ENCODE measurements at places on chromosomes 5 and 9.

- no peak for DNase-seq
Measured at GRCh38 chr5:115246361-115246991, 16.2 kb downstream of the PGGT1B start.

DNA sequence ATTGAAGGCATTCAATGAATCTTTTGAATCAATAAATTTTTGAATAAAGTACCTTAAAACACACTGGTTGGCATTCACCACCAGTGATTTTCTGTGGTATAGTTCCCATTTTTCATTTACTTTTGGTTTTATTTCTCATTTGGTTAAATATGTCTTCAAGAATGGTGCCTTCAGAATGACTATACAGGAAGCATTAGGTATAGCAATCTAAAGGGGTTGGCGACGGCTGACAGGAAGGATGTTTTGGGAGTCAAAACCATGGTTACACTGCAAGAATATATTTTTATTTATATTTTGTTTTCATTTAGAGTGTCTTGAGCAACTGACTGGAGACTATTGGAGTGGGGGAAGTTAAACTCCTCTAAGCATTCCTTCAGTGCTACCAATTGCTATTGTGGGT lies 235.7 kb downstream of the HTR1A start:
- no peak for DNase-seq

- DNase-seq: no peak
Measured at GRCh38 chr9:87588339-87588738, 90.7 kb downstream of the DAPK1 start.

GRCh38 chr5:122311961-122312590 lies at the start of gene SNCAIP:
Gene SNCAIP (plus strand): TSS chr5:122312237. CDS start chr5:122391135, 78,898 bp downstream.
- DNase-seq: no peak

DNA sequence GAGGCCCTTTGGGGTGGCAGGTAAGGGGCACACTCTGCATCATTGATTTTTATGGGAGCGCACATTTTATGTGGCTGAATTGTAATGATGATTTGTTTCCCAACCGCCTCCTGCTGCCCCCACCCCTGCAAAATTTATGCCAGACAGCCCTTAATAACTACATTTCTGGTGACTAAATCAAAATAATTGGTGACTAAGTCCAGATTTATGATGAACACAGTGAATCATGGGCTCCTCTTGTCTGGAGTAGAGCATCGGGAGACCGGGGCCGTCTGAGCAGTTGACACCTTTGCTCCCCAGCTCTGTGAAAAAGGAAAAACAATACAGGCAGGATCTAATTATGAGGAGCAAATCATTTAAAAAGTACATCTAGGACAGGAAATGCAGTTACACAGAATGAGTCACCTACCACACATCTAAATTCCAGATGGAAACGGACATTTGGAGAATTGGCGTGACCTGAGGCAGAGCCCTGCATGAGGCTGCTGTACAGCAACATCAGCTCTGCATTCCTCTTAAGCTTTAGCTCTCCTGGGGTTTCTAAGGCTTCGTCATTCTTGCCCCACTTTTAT lies 58.9 kb downstream of the DOCK2 start:
- no peak for DNase-seq

DNA sequence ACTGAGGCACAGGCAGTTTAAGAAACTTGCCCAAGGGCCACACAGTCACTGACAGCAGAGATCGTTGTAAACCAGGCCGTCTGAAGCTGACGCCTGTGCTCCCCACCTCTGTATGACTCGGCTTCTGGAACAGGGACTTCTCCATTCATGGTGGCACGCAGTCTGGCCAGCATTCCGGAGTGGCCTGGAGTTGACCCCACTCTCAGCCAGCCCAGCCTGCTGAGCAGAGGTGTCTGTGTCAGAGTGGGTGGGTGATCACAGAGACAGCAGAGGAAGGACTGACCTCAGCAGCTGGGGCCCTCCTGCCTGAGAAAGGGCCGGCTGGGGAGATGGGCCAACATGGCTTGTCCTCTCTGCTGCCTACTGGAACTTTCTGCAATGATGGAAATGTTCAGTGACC lies 12.6 kb downstream of the LRSAM1 start:
- DNase-seq: no peak

DNA sequence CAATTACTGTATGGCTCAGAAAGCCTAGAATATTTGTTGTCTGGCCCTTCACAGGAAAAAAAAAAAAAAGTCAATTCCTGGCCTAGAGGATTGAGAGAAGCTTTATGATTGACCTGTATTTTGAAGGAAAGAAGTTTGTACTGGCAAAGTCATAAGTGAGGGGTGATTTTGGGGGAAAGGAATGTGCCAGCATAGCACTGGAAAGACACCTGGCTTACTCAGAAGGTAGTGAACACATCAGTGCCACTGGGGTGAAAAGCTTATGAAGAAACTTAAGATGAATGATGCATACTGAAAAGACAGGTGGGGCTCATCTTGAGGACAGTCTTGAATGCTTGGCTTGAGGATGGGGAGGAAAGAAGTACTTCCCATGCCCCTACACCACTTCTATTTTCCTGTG lies 127.9 kb upstream of the RASA1 start:
- DNase-seq: no peak

- peak; percentile 27 for DNase-seq
Measured at GRCh38 chr5:63125862-63126261, 547.2 kb downstream of the LRRC70 start.

GRCh38 chr5:179451828-179452196 lies 98.5 kb upstream of the RUFY1 start:
- DNase-seq: no peak

GRCh38 chr9:37920471-37921167 lies 16.7 kb upstream of the SLC25A51 start:
- no peak for DNase-seq

- DNase-seq: peak; percentile 62
Measured at GRCh38 chr5:117455236-117456233, 880.9 kb upstream of the SEMA6A start.

DNA sequence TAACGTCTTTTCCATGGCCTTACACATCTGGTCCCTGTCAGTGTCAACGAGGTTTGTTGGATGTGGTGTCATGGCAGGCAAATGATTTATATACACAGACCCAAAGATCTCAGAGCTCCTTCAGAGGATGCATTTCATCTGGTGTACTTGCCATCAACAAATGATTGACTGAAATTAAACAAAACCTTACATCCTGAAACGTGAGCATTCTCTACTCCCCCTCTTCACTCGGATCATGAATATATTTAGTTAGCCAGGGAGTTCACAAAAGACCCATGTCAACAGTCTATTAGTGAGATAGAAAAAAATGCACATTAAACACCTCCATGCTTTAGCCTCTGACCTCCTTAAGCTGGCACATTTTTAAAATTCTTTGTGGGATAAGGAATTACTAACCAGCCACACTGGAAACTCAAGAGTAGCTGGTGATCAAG lies 215.6 kb downstream of the EFNA5 start:
- no peak for DNase-seq

DNA sequence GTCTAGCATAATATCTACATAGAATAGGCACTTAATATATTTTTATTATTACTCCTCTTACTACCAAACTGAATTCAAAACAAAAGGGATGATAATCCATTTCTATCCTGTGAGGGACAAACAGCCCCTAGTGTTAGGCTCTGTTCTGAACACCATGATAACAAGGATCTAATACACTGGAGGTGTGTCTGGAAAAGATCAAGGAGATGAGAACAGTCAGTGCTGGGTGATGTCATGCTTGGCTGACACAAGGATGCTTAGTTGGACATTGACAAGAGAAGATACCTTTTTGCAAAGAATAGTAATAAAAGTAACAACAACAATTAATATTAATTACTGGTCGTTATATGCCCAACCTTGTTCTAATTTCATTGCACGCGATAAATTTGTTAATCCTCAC lies 458.7 kb downstream of the EBF1 start:
- no peak for DNase-seq

DNA sequence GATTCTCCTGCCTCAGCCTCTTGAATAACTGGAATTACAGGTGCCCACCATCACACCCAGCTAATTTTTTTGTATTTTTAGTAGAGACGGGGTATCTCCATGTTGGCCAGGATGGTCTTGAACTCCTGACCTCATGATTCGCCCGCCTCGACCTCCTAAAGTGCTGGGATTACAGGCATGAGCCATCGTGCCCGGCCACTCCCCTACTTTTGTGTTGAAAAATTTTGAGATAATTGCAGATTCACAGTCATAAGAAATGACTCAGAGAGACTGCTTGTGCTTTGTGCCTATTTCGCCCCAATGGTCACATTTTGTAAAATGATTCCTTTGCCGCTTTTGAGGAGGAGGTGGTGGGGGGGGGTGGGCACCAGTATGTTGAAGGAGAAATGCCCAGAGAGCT lies 48.1 kb upstream of the SH3PXD2B start:
- no peak for DNase-seq

GRCh38 chr9:91489361-91489899 lies 65.8 kb upstream of the NFIL3 start:
- DNase-seq: no peak

DNA sequence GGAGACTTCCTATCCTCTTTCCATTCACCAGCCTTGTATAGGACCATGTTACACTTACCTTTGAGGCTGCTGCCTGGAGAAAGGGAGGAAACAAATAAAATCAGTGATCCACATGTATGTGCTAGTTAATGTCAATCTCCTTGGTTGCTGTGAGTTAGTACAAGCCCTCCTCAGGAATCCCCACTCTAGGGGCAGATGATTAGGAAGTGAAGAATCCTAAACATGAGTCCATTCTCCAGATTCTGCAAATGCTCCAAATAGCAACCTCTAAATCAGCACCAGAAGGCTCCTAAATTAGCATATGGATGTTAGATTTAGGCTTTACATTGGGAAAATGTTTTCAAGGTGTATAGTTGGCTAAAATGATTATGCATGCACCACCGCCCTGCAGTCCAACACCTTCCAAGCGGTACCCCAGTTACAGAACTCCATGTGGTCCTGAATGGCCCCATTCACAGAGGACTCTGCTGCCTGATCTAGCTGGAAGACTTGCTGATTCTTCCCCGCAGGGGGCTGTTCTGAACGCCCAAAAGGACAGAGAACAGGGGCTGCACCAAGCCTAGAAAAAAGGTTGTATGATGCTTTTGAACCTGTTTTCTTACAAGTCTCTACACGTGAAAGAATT lies 123.2 kb downstream of the TLE1 start:
- no peak for DNase-seq

- DNase-seq: no peak
Measured at GRCh38 chr5:122924719-122925395, 79.4 kb downstream of the SNX24 start.

DNA sequence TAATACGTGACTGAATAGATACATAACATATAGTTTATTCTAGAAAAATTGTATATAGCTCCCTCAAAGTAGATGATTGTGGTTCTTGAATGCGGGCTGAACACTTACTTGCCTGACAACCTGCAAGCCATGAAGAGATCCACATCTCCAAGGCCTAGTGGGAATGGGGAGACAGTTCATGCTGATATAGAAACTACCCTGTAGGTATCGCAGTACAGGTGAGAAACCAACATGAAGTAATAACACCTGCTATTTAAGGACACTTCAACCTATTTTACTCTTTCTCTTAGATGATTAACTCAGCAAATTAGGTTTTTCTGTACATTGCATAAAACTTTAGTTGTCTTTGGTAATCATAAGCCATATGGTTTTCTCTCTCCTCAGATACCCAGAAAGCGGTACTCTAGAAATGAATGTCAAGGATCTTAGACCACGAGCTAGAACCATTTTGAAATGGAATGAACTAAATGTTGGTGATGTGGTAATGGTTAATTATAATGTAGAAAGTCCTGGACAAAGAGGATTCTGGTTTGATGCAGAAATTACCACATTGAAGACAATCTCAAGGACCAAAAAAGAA lies 47.3 kb downstream of the UHRF2 start:
- no peak for DNase-seq

GRCh38 chr9:70641631-70642030 lies 227.2 kb upstream of the KLF9 start:
- DNase-seq: no peak

DNA sequence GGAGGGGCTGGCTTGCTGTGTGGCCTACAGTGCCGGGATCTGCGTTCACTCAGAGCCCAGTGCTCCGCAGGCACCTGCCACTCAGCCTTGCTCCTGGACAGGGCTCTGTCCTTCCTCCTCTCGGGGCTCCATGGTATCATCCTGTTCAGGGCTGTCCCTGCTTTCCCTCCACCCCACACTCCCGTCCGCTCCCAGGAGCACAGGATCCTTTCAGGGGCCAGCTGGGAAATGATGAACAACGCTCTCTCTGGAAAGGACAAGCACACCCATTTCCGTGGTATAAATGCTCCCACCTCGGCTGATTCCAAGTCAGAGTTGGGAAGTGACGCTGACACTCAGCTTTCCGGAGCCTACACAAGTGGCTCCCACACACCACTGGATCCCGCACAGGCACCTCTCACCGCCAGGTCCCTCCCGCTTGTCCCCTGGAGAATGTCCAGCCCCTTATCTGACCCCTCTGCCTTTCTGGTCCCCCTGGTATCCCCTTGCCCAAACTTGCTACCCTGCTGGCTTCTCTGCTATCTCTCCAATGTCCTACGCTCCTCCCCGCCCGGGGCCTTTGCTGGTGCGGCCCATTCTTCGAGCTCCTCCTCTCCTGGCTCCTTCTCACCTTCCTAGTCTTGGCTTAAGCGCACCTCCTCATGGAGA lies 21.3 kb downstream of the HMCN2 start:
- no peak for DNase-seq

- no peak for DNase-seq
Measured at GRCh38 chr5:174327896-174328295, 282.4 kb downstream of the NSG2 start.

GRCh38 chr9:131856105-131856504 lies 116.2 kb upstream of the RAPGEF1 start:
- DNase-seq: no peak

DNA sequence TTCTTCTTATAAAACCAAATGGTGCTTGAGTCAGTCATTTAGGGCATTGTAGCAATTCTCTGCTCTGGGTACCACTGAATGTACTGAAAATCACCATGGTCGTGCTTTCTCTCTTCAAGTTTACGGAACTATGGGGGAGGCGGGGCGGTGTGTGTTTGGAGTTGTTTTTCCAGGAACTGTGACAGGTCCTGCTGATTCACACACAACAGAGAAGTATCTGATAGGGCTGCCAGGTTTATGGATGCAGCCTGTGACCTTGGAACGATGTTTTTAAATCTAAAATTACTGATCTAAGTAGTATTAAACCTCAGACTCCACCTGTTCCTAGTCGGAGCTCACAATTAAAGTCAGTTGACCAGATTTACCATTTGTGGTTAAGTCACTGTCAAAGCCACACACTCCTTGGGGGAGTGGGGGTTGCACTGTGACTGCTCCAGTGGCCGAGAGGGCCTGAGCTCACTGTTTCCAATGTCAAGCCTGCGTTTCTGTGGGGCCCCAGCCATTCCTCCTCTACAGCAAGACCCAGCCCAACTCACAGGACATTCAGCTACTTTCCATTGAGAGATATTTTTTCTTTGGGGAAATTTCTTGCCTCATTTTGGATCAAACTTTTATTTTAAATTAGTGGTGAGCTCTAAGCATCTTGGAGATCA lies 44.4 kb downstream of the GADD45G start:
- no peak for DNase-seq

- no peak for DNase-seq
Measured at GRCh38 chr5:149410071-149410470, 31.0 kb upstream of the IL17B start.

DNA sequence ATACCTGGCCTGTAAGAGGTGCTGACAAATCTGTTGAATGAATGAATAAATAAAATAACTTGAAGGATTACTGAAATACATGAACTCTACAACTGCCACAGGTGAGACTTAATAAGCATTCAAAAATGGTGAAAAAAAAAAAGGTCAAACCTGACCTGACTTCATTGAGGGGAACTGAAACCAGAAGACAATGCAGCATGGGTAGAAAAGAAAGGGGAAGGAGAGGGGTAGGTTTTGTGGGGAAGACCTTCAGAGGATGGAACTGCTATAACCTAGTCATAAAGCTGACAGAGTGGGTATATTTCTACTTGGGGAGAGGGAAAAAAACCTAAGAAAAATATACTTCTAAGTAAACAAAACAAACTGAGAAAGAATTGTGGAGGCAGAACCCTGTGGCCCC lies 56.6 kb downstream of the RASEF start:
- no peak for DNase-seq

Measured in HuH-7 (cell line).